ENCODE measurements at places on chromosomes 2 and 18.

GRCh38 chr2:75560022-75560767 is 544 bp downstream of the EVA1A start:
- DNase-seq: peak; percentile 24

- no peak for DNase-seq
These were observed 28.0 kb upstream of the MGAT5 start for GRCh38 chr2:134225841-134226240.

DNA sequence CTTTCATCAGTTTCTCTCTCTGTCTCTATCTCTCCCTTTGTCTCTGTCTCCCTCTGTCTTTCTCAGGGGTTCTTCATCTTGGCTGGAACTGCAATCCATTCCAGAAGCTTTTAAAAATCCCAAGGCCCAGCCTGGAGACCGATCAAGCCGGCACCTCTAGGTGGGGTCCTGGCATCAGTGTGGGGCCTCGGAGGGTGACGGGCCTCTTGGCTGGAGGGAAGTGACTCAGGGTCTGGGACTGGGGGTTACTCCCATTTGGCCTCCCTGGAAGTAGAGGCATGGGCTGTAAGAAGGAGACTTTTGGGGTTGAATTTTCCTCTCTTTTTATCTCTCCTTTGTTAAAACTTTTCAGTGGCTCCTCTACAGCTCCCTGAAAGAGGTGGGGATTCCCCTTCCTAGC is 52.8 kb upstream of the OTOF start:
- DNase-seq: peak; percentile 75

DNA sequence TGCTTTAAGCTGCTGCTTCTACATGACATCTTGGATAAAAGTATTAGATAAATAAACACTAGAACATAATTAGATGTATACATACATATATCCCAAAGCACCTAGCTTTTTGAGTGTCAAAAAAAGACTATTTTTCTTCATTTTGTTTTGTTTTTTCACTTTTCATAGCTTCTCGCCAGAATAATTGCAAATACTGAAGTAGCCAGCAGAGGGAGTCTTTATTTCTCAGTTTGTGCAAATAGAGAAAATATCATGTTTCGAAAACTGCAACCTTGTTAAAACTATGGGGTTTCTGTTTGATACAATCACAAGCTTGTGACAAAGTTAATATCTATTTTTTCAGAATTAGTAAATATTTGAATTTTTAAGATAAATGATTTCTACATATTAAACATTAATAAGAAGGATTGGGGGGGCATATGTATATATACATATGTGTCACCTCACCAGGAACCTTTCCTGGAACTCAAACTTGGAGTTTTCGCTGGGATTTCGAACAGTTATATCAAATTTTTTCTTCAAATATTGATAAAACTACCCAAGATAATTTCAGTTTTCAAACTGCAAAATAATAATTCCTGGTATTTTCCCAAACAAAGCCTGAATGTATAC is 61.0 kb downstream of the GRB14 start:
- peak; percentile 13 for DNase-seq

- DNase-seq: peak; percentile 89
These were observed 1462.8 kb upstream of the LRRTM1 start for GRCh38 chr2:81767187-81767912.

GRCh38 chr18:12359515-12359927 is 17.5 kb downstream of the AFG3L2 start:
- DNase-seq: no peak

GRCh38 chr2:149894760-149895159 is 307.2 kb upstream of the MMADHC start:
- DNase-seq: peak; percentile 84

DNA sequence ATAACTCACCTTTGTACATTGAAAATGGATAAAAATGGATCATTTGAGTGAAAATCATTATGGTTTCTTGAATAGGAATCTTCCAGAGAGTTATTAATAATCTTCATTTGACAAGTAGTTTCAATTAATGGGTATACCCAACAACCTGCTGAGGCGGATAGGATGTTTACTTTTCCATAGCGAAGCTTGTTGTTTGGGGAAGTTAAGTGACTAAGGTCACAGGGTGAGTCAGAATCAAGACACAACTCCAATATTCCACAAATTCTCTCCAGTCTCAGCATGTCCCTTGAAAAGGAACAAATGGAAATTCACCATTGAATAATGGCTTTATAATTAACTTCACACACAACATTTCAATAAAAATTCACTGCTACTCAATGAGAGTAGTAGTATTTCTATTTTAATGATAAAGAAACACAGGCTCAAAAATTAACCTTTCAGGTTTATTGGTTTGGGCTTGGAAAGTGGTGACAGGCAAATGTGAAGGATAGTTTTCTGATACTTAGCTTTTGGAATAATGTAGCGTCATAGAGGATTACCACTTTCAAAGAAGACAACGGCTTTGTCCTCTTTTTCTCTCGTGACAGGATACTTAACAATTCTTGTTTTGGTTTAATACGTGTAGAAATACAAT is 211.3 kb downstream of the GPD2 start:
- no peak for DNase-seq

- DNase-seq: peak; percentile 29
These were observed 21.3 kb downstream of the C2orf69 start for GRCh38 chr2:199932312-199932855.

DNA sequence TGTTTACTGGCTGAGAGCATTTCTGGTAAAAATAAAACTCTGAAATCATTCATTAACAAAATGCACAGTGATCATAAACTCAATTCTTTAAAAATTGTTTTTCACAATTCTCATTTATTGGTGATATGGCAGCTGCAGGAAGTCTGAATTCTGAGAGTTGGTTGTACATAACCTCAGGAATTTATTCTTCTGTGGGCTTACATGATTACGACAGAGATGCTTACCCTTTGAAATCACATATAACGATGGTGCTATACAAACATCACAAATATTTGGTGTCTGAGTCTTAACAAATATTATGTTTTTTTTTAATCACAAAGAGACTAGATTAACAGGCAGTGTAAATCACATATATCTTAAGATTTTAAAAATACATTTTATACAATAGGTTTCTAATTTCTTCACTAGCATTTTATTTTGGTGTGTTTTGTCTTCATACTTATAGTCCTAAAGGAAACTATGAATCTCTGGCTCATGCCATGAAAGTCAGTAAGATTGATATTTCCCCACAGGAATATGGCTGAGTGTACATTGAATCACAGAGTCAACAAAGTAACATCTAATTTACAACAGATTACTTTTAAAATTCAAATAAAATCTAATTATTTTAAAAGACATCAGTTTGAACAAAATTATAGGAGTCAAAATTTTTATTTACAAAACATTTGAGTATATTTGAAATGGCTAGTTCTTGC is 318.8 kb upstream of the THUMPD2 start:
- DNase-seq: peak; percentile 86

DNA sequence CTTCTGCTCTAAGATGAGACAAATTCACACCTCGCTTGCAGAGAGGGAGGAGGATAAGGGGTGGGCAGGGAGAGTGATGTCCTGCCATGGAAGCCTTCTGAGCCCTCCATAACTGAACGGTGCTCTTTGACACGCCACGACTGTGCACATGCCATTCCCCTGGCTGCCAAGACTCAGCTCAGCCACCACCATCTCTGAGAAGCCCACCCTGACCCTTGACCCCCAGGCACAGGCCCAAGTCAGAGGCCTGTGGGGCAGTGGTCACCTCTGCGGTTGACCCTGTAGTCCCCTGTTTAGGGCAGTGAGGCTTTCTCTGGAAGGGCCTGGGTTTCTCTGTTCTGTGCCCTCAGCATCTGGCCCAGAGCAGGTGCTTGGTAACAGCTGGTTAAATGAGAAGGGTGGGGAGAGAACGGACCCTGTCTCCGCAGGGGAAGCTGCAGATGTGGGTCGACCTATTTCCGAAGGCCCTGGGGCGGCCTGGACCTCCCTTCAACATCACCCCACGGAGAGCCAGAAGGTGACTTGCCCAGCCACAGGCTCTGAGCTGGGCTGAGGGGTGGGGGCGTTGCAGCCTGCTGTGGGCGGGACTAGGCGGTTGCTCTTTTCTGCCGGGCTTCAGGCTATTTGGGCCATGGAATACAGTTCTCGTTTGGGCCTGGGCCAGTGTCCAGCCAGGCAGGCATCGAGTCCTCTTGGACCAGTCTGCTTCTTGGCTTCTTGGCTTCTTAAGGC is 215.1 kb downstream of the DYSF start:
- DNase-seq: no peak

GRCh38 chr18:11901826-11902438 is 6.2 kb downstream of the MPPE1 start:
- DNase-seq: no peak

- no peak for DNase-seq
These were observed 17.7 kb downstream of the QPCT start for GRCh38 chr2:37361994-37362698.

GRCh38 chr2:42909966-42910365 is 117.6 kb upstream of the HAAO start:
- DNase-seq: no peak

DNA sequence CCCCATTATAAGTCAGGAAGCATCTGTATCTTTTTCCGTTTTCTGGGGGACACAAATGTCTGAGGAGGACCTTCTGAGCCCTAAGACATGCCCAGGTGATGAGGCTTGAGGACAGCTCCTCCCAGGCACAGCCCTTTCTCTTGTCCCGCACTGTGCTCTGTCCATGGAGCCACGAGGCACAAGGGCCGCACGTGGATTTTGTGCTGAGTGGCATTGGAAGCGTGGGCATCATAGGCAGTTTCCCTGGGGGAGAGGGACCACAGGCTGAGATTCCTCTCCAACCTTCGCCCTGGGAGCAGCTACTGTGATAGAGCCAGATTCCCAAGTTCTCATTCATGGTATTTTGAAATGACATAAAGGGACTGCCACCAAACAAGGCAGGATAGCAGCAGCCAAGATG is 139.9 kb downstream of the SH3RF3 start:
- DNase-seq: no peak

DNA sequence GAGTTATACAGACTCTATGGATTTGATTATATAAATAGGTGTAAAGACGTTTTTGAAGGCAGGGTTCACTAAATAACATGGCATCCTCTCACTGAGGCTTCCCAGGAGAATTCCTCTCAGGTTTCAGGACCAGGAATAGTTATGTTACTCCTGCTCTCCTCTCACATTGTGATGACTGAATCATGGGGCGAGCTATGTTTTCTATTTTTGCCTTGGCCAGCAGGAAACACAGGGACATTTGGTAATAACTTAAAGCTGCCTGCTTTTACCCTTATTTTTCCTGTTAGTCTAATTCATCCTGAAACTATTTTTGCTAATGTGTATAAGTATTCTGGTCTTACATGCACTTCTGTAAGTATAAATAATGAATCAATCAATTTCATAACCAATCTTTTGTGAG is 115.3 kb upstream of the ITGB6 start:
- DNase-seq: peak; percentile 78

DNA sequence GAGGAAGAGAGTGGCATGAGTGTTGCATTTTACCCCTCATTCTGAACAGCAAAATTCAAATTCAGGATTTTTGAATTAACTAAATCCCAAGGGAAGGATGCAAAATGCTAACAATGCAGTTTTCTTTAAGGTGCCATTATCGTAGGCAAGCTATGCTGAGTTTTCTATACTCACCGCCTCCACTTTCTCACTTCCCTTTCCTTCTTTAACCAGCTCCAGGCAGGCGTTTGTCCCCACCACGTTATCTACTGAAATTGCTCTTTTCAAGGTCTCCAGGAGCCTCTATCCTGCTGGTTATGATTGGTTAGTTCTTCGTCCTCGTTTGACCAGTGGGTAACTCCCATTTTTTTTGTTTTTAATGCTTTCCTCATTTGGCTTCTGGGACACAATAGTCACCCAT is 1.8 kb upstream of the CPO start:
- DNase-seq: no peak

- no peak for DNase-seq
These were observed 104.4 kb upstream of the GLI2 start for GRCh38 chr2:120631236-120631635.

GRCh38 chr18:23890589-23890988 is 124.0 kb upstream of the TTC39C start:
- DNase-seq: peak; percentile 59

DNA sequence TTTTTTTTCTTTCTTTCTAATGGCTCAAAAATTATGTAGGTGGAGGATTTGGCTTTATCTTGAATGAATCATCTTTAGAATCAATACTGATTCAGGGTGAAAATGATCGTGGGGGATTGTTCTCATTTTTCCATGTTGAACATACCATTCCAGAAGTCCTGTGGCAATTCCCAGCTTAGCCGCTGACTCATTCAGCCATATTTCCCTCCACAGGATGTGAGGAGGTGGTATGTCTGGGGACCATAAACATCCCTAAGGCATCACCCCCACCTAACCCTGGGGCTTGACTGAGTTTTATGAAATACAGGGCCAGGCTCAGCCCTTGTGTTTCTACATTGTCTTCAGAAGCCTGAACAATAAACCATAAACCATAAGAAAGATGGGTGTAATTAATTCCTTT is 92.7 kb upstream of the FN1 start:
- DNase-seq: peak; percentile 100

GRCh38 chr2:18117592-18117991 is 239.1 kb downstream of the KCNS3 start:
- DNase-seq: peak; percentile 60

DNA sequence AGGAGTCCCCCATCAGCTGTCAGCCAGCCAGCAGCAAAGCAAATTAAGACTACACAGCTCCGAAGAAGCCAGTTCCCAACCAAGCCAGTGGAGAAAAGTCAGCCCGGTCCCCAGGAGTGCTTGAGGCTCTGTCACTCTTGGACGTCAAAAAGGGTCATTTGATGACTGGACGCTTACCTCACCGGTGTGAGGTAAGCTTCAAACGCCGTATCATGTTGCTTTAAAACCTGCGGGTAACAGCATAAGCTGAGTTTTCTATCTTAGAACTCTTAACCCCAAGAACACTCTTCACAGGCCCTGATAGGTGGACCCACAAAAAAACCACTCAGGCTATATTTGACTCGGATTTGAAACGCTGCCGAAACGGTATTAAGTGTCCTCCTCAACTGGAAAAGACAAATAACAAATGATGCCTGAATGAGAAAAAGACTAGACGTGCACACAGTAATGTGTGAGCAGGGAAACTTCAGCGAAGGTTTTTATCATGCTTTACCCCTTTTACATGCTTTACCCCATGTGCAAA is 682 bp upstream of the LNPK start:
- DNase-seq: peak; percentile 8

Data from fibroblast of upper back skin (primary cell).